Stimulated activated CD4-positive, alpha-beta T cell treated with anti-CD3 and anti-CD28 coated beads, TNF-alpha, amount 100 ng/mL, for 4 hours (primary cell): ENCODE measurements at places on chromosomes 7 and 10.

- no peak for DNase-seq
These were observed 16.6 kb upstream of the AFAP1L2 start for GRCh38 chr10:114420811-114421485.

DNA sequence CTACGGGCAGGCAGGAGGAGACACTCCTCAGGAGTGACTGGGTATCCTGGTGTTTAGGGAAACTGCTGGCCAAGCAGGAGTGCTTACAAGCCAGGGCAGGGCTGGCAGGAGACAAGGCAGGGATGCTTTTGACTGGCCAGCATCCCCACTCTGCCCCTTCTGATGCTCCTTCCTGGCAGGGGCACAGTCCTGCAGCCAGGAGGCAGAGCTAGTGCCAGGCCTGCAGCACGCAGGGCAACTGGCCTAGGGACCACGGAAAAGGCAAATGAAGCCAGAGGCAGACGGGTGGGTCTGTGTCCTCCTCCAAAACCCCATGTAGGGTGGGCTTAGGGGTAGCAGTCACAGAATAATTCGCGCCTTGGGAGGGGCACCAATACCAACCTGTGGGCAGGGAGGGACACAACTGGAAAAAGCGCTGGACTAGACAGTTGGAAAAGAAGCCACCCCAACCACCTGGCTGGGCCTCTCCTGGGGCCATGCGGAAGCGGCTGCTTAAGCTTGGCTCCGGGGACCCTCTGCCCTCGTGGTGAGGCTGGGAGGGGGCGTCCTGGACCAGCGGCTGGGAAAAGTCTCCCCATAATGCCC lies 4.8 kb downstream of the IMPDH1 start:
- DNase-seq: no peak

GRCh38 chr7:16660702-16661464 lies 14.9 kb downstream of the BZW2 start:
- DNase-seq: no peak

- no peak for DNase-seq
These were observed 7.0 kb downstream of the MIOS start for GRCh38 chr7:7573701-7574100.

DNA sequence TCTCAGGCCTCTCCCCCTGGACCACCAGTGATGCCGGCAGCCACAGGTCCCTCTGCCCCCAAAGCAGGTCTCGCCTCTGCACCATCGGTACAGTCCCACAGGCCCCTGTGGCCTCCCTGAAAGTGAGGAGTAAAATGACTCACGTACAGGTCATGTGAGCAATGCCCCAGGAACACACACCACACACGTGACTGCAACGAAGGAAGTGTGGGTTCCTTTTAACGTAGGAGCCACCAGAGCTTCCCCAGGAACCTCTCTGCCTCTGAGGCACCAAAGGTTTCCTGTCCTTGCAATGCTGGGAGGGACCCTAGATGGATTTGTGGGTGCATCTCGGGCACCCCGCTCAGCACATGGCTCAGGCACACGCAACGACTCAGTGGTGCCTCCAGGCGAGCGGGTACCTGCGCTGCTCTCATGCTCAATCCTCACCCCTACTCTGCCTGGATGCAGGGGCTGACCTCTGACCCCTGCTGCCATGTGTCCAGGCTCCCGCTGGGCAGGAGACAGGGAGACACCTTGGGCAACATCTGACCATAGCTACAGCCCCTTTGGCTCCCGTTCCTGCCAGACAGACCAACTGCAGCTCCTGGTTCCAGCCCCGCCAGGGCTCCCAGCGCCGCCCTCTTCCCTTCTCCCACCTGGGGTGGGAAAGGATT lies 120.7 kb downstream of the PRKAG2 start:
- DNase-seq: peak; percentile 18

GRCh38 chr7:143015926-143016490 lies 10.9 kb downstream of the OR9A2 start:
- DNase-seq: no peak

GRCh38 chr7:39357648-39358047 lies 208.6 kb upstream of the YAE1 start:
- no peak for DNase-seq

- no peak for DNase-seq
These were observed 1.8 kb upstream of the CLDN15 start for GRCh38 chr7:101239191-101239950.

GRCh38 chr10:124680675-124681074 lies 63.5 kb downstream of the FAM53B start:
- no peak for DNase-seq

DNA sequence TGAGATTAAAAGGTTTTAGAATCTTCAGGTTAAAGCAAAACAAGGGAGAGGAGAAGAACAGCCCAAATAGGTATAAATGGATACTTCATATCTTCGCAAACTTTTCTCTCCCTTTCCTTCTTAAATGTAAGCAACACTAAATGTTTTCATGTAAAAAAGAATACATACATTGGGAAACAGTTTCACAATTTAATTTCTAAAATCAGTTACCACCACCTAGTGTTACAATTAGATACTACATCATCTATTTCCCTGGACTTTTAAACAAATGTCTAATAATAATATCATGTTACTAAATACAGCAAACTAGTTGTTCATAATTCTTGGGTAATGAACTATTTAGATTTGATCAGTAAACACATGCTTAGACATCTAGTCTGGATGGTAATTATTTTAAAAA lies 35.8 kb downstream of the MINDY3 start:
- DNase-seq: no peak

DNA sequence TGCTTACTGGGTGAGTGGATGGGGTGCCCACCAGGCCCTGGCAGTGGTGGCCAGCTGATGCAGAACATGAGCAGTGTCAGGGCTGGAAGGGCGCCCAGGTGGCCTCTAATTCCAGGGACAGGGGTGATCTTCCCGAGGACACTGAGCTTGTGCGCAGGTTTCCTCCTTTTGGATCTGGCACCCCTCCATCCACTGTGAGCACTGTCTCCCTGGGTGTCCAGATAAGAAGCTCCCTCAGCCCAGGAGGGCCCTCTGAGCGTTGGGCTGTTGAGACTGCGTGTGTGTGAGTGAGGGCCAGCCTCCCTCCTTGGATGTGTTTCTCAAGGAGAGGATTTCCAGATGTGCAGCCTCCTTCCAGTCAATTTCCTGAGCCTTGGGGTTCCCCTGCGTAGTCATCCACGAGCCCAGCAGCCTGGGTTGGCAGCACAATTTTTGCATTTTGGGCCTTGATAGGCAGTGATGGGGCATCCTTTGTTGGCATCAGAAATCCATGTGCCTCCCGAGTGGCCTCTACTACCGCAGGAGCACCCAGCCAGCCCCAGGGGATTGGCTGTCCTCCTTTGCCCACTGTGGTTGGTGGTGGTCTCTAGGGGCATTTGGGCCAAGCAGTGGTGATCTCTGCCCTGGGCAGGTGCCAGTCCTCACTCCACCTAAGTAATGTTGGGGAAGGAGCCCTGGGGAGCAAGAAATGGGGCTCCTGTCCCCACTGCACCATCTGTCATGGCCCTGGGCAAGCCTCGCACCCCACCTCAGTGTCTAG lies 20.9 kb upstream of the BTBD16 start:
- no peak for DNase-seq

- no peak for DNase-seq
These were observed 104.3 kb downstream of the AHR start for GRCh38 chr7:17402628-17403278.

GRCh38 chr10:89556600-89556999 lies 21.2 kb upstream of the SLC16A12 start:
- DNase-seq: no peak

DNA sequence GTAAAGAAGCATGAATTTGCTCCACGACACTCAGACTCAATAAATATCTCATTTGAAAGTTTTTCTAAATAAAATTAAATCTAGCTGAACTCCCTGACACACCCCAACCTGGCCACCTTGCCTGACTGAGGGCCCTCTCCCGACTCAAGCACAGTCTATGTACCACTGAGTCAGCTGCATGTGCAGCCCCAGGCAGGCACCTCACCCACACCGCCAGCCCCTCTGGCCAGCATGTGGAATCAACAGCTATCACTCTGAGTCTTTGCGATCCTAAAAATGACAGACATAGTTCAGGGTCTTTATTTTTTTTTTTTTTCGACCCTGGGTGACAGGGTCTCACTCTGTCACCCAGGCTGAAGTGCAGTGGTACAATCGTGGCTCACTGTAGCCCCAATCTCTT lies 35.2 kb downstream of the OAT start:
- no peak for DNase-seq

DNA sequence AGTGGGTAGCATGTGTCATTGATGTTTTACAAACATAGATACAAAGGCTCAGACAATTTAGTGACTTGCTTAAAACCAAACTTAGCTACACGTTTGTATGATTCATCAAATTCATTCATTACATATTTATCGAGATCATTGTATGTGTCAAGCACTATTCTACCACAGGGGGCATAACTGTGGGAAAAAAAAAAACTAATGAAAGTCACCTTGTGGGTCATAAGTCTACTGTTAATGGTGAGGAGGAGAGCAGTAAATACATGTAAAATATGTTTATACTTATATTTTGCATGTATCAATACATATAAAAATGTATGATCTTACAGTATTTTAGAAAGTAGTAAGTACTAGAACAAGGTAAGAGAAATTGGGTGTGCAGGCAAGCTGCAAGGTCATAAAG lies 933.8 kb downstream of the IPMK start:
- no peak for DNase-seq

DNA sequence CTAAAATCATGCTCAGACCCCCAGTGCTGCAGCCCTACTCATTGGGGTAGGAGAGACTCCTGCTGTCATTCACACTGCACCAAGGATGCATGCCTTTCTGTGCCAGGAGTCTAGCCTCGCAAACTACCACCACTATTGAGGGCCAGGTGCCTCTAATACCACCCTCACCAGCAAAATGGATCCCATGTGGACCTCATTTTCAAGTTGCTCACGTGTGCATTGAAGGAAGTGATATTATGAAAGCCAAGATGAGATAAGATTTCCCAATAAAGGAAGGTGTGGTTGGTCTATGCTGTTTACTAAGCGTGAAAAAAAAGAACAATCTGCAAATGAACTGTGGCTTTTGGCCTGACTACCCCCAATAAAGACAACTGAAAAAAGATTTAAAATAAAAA lies 7.2 kb upstream of the LAMTOR4 start:
- no peak for DNase-seq

DNA sequence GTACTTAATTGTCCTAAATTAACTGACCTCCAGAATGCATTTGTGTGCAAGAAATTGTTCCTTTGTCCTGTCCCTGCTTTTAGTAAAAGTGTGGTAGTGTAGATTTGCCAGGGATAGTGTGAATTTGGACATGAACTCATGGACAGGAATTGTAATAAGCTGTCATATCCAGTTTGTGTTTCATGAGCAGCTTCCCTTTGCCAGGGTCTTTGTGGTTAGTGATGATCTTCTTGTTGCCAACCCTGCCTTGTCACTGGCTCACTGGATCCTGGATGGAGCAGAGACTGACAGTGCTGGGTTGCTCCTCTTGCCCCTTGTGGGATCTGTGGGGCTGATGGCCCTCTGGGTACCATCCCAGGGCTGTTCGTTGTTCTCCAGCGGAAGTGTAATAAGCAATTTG lies 110.1 kb downstream of the CCNY start:
- DNase-seq: no peak

DNA sequence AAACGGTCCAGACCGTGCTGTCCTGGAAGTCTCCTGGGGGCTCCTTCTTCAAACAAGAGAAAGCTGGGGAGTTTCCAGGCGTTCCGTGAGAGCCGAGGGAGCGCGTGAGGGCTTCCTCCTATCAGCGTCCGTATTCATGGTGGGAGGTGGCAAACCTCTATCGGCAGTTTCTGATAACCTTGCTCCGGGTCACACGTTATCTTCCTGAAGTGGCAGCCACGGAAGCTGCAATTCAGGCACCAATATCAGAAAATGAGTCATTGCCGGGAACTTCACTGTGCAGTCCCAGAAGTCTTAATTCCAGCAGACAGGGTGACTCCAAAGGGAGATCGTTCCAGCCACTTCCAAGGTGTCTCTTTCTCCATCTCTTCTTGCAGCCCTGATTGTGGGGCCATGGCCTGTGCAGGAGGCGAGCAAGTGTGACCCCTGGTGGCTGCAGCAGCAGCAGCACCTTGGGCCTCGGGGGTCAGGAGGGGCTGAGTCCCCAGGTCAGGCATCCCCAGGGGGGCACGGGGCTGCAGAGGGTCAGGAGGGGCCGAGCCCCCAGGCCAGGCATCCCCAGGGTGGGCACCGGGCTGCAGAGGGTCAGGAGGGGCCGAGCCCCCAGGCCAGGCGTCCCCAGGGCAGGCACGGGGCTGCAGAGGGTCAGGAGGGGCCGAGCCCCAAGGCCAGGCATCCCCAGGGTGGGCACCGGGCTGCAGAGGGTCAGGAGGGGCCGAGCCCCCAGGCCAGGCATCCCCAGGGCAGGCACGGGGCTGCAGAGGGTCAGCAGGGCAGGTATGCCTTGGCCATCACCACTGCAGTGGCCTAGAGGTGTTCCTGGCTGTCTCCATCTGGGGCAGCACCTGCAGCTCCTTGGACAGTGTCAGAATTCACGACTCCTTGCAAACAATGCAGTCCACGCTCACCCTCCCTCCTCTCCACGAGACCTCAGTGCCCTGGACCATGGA lies 538.7 kb downstream of the DNAJB6 start:
- peak; percentile 31 for DNase-seq

- DNase-seq: no peak
These were observed 162.7 kb upstream of the KMT2E start for GRCh38 chr7:104851268-104851667.

- no peak for DNase-seq
These were observed 31.8 kb downstream of the EPDR1 start for GRCh38 chr7:37952240-37952639.

DNA sequence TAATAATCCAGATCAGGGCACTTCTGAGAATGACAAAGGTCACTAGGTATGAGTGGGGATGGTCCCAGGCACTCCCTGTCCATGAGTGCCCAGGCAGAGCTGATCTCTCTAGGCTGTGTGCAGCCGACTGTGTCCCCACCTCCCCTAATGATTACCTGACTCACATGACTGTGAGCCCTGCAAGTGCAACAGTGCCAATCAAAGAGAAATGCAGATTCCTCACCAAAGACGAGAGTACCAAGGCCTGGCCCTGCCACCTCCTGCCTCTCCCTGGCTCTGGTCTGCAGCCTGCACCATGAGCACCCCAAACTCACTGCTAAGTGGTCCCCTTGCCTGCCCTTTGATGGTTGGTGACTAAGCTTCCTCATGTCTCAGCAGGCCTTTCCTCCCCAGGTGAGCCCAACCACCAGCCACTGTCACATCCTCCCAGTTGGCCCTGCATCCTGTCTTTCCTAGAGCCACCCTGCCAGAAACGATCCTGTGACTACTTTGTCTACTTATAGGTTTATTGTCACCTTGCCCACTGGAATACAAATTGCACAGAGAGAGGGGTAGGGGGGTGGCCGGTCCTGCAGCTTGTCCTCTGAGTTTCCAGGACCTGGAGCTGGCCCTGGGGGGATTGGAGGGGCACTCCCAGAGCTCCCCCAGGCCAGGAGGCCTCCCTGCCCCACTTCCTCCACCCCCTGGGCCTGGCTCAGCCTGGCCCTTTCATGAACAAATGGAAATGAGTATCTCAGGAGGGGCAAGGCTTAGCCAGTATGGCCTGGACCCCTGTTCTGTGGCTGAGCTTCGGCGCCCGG lies 22.4 kb upstream of the GDF10 start:
- DNase-seq: no peak

- DNase-seq: no peak
These were observed 77.8 kb upstream of the TNRC18 start for GRCh38 chr7:5501465-5501864.

- DNase-seq: no peak
These were observed 70.2 kb downstream of the UBE2H start for GRCh38 chr7:129882531-129882930.

GRCh38 chr7:130095812-130096211 lies 25.5 kb downstream of the KLHDC10 start:
- DNase-seq: no peak

- no peak for DNase-seq
These were observed 115.7 kb upstream of the NANOS1 start for GRCh38 chr10:118913825-118914224.

- no peak for DNase-seq
These were observed 1.4 kb downstream of the PDSS1 start for GRCh38 chr10:26698909-26699308.
